ENCODE measurements at places on chromosomes 13 and 19.
A peak's percentile ranks its signal among the peaks of the same experiment; 100 is the strongest.

- DNase-seq: no peak
Observed at GRCh38 chr13:39297664-39298171, 259.5 kb downstream of the NHLRC3 start.

- no peak for DNase-seq
Observed at GRCh38 chr19:49936549-49936948, 7.2 kb upstream of the NUP62 start.

GRCh38 chr19:38733493-38734175 is 10.6 kb downstream of the CAPN12 start:
- DNase-seq: no peak

- DNase-seq: no peak
Observed at GRCh38 chr13:112127564-112128330, 60.8 kb downstream of the SOX1 start.

GRCh38 chr19:3234800-3235199 is 10.3 kb downstream of the CELF5 start:
- peak; percentile 31 for DNase-seq

DNA sequence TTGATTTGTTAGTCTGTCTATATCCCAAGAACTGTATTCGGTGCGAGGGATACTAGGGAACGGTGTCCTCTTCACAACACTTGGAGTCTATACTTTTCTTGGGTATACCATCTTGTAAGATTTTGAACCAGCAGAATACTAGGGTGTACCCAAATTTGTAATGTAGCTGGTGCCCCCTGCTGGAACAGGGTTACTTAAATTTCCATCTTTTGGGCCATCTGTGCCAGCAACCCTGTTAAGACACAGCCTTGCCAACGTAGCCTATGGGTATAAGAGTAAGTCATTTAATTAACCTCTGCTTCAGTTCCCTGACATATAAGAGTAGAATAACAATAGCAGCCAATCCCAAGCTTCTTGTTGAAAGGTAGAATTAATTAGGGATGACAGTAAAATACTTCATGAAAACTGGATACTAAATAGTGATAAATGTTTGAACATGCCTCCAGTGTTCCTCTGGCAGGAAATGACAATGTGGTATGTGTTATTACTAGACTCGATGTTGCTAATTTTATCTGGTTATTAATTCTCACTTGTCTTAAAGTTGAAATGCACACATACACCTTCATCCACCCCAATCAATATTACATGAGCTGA is 607.6 kb downstream of the FGF9 start:
- peak; percentile 65 for DNase-seq

DNA sequence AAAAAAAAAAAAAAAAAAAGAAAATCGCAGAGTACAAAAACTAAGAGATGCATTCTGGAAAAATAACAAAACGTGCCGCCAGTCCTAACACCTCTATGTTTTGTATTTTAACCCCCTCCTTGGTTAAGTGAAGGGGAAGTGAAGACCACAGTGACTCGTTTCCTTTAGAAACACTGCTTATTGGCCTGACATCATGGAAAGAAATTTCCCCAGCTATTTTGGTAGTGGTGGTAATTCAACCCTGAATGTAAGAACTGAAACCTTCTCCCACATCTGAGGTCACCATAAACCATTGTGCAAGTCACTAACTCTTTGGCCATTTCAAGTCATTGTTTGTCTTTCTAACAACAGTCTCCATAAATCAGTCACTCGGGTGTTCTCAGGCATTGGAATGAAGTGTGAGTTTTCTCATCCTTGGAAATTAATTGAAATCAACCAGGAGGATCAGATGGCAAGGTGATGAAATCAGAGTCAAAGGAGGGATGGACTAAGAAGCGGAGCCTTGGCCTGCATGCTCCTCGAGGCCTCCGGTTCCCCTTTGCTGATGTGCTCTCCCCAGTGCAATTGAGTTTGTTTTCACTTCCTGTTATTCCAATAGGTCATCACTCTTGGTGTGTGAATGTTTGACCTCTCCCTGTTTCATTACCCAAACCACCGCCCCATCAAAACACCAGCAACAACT is 443.9 kb downstream of the FGF9 start:
- DNase-seq: peak; percentile 70

DNA sequence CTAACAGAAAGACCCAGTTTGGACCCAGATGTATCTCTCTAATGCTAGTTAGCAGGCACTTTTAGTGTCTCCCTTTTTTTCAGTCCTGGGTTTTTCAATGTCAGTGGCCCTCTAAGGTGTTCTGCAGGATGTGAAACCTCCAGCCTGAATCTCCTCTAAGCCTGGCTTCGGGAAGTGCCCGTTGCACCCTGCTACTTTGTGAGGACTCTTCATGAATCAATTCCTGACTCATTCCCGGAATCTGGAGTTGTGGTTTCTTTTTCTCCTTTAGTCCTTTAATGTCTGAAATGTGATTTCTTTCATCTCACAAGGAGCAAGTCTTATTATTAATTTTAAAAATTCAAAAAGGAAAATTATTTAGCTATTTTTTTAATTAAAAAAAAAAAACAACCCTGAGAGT is 116.0 kb downstream of the ZNF536 start:
- no peak for DNase-seq

DNA sequence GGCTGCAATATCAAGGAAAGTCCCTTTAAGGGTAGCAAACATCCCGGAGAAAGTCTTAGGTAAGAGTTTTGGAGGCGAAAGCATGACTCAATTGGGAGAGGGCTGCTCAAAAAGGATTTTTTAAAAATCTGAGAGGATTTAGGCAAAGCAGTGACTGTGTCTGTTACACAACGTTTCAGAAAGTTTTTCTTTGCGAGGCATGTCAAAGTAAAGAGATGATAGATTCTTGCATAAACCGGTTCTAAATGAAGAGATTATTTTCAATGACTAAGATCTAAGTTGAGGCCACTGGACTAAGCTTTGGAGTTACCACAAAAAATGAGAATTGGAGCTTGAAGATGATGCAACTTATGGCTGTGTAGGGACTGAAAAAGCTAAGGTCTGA is 43.7 kb upstream of the ENOX1 start:
- DNase-seq: no peak

Data from activated CD8-positive, alpha-beta T cell treated with anti-CD3 and anti-CD28 coated beads, Interleukin-2, amount 10 ng/mL, durations not matched to agents 7 days and 5 days (primary cell).